Activated CD4-positive, alpha-beta T cell treated with anti-CD3 and anti-CD28 coated beads, Interleukin-2, Interleukin-6, amounts not matched to agents 100 ng/mL and 50 ng/mL, durations not matched to agents 16 hours and 8 hours (primary cell): ENCODE measurements at places on chromosomes 2 and 18.
A peak's percentile ranks its signal among the peaks of the same experiment; 100 is the strongest.

DNA sequence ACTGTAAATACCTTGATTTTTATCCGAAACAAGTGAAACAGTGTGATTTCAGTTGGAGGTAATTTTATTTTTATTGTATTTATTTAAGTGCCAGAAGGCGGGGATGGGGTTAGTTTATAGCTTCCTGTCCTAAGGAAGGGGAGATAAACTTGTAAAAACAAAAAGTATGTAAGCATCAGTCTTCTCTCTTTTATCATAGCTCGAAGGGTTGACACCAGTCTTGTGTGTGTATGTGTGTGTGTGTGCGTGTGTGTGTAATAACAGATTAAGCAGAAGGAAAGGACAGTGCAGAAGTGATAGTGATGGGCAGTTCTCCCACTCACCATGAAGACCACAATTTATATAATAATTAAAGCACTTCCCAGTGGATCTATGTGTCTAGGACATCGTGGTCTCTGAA lies 793.3 kb downstream of the PLCL1 start:
- no peak for DNase-seq

DNA sequence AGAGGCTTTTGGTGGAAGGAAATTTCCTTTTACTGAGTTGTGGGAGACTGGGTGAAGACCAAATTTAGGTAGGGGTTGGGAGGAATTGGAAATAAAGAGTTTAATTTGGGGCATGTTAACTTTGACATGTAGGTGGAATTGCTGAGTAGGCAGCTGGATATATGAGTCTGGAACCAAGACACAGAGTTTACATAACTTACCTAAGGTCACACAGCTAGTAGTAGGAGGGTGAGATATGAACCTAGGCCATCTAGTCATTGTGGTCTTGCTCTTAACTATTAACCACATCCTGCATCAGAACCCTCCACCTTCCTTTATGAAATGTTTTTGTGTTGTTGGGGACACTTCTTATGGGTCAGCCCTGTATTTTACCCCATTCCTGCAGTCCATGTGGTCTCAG lies 113.1 kb downstream of the ICOS start:
- peak; percentile 16 for DNase-seq

GRCh38 chr2:72325592-72326422 lies 178.1 kb upstream of the CYP26B1 start:
- DNase-seq = peak; percentile 33

- no peak for DNase-seq
Observed at GRCh38 chr2:20523073-20523798, 76.4 kb downstream of the RHOB start.

- no peak for DNase-seq
Observed at GRCh38 chr18:8786483-8787370, 81.4 kb downstream of the MTCL1 start.

DNA sequence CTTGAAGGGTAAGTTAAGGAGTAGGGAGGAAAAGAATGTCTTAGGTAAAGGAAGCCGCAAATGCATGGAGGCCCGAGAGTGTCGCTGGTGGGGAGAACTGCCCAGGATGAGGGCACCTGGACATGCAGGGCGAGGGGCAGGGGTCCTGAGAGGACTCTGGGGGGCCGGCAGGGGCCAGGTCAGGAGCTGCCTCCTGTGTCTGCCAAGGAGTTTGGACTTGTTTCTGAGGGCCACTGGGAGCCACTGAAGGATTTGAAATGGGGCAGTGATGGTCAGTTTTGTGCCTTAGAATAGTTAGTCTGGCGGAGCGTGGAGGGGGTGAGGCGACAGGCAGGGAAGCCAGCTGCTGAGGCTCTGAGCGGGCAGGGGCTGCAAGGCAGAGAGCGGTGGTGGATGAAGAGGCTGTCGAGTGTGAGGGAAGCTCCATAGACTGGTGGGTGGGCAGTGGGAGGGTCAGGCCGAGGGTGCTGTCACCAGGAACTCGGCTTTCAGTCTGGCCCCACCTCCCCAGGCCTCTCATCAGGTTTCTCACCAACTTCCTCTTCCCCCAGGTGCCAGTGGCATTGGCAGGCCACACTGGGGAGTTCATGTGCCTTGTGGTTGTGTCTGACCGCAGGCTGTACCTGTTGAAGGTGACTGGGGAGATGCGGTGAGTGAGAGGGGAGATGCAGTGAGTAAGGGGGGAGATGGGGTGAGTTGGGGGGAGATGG lies 14.7 kb upstream of the SLC4A3 start:
- DNase-seq = no peak

DNA sequence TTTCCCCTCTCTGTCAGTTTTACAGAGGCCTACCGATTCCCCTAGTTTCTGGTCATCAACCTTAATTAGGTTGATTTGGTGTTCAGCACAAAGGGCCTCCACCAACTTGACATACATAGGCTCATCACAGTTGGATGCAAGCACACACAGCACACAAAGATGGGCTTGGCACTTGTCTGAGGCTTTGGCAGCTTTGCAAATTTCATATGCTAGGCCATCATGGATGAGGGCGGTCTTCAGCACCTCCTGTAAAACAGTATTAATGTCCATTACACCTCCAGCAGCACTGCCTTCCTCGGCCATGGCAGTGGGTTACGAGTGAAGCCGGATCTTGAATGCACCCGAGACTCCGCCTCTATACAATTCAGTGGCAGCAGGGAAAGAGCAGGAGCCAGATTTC lies 56.9 kb downstream of the REL start:
- DNase-seq = no peak

DNA sequence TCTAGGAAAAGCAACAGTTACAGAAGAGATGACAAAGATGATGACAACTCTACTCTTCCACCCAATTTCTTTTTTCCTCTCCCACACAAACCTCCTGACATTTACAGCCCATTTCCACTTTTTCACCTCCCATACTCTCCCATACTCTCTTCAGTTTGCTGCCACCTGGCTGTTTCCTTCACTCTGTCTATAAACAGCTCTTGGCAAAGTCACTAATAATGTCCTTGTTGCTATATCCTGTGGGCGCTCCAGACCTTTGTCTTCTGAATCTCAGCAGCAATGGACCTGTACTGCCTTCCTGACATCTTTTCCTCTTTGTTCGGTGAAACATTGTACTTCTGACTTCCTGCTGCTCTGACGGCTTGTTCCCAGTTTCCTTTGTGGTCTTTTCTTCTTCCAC lies 60.7 kb upstream of the CAVIN2 start:
- no peak for DNase-seq

GRCh38 chr2:236120141-236120601 lies 48.0 kb downstream of the GBX2 start:
- DNase-seq = no peak

- no peak for DNase-seq
Observed at GRCh38 chr2:28345619-28346018, 47.0 kb upstream of the FOSL2 start.

GRCh38 chr18:11367351-11367750 lies 218.0 kb upstream of the PIEZO2 start:
- no peak for DNase-seq

DNA sequence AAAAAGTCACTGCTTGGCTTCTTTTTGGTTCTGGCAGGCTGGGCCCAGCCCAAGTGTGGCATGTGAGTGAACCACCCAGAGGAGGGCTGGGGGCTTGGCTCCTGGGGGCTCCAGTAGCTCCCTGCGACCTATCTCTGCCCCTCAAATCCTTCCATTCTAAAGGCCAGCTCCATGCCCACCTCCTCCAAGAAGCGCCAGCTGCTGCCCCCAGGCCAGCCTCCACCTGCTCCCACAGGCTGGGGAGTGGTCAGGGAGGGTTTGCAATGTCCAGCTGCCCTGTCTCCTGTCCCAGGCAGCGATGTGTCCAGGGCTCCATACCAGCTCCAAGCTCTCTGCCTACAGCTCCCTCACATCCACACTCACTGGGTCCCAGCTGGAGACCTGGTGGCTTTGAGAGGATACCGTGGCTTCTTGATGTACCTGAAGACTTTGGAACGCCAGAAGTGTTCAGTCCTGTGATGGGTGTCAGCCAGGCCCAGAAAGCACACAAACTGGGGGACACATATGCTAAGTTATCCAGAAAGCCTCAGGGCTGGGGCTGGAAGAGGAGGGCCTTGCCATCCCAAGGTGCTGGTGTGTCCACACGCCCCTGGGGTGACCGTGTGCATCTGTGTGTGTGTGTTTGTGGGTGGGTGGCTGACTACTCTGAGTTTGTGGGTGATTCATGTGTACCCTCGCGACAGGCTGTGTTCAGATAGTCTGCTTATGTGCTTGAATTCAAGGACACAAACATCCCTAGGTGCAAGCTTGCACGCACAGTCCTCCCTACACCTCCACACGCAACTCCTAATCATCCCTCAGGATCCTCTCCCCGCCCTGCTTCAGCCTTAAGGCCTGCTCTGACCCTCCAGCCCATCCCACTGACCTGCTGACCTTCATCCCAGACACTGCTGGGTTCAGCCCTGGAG lies 33.4 kb downstream of the ZFP36L2 start:
- DNase-seq = no peak

- peak; percentile 37 for DNase-seq
Observed at GRCh38 chr2:120344976-120345581, 857 bp upstream of the INHBB start.

- no peak for DNase-seq
Observed at GRCh38 chr18:61957801-61958516, 65.2 kb upstream of the RNF152 start.

DNA sequence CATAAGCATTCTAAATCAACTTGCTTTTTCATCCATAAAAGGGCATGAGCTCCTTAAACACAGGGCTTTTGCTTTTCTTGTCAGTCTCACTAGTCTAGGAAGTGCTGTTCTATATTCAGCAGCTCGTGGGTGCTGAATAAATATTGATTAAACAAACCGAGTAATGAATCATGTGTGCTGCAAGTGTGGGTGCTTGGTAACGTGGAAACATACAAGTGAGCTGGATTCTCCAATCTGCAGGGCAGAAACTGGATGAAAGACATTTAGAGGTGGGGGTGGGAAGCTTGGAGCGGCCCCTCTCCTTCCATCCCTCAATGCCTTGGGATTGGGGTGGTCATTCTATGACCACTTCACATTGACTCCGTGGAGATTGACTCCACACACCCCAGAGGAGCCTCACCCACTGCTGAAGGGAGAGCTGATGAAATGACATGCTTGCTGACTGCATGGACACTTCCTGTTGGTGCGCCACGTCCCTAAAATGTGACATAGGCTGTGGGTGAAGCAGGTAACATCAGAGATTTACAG lies 114.6 kb downstream of the DOCK10 start:
- DNase-seq = peak; percentile 84

DNA sequence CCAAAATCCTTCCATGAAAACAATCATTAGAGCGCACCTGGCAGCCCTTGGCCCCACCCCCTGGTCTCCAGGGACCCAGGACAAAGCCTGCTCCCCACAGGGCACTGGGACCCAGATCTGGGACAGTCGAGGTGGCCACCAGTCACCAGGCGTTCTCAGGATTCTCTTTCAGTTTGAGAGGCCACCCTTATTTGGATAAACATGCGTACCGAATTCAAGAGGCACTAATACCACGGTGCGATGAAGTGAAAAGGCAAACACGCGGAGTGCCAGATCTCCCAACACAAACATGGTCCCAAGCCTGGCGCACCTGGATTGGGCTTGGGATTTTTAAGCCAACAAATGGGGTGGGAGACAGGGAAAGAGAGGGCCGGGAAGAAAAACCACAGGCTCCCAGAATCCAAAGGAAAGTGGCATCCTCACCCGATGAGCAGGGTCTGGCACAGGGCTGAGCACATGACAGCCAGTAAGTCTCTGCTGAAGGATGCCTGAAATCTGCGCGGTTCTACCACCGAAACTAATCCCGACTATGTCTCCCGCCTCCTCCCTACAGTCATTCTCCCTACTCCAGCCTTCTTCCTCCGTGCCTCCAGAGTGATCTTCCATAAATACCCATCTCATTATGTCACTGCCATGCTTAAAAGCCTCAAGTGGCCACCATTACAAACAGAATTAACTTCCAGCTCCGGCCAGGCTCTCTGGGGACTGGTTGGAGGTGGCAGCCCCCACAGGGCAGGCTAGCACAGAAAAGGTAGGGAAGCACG lies 60.9 kb upstream of the KLHL29 start:
- DNase-seq = no peak

GRCh38 chr2:48295421-48295820 lies 234.5 kb upstream of the STON1 start:
- no peak for DNase-seq
